ENCODE measurements at places on chromosomes 7 and 10.

DNA sequence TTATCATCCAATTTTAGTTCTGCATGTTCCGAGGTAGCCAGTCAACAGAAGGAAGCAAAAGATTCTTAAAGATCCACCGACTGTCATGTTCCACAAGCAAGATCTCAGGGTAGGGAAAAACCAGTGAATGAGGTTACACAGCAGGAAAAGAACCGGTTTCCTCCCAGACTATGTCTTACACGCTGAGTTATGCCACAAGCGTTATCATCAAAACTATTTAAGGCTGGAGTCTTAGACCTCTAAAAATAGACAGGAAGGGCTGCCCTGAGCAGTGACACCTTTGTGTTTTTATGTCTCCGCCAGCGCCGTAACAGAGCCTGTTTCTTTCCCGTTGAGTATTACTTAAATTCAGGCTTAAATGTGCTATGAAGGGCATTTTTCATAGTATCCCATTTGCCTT lies 48.3 kb downstream of the PROSER2 start:
- no peak for DNase-seq

DNA sequence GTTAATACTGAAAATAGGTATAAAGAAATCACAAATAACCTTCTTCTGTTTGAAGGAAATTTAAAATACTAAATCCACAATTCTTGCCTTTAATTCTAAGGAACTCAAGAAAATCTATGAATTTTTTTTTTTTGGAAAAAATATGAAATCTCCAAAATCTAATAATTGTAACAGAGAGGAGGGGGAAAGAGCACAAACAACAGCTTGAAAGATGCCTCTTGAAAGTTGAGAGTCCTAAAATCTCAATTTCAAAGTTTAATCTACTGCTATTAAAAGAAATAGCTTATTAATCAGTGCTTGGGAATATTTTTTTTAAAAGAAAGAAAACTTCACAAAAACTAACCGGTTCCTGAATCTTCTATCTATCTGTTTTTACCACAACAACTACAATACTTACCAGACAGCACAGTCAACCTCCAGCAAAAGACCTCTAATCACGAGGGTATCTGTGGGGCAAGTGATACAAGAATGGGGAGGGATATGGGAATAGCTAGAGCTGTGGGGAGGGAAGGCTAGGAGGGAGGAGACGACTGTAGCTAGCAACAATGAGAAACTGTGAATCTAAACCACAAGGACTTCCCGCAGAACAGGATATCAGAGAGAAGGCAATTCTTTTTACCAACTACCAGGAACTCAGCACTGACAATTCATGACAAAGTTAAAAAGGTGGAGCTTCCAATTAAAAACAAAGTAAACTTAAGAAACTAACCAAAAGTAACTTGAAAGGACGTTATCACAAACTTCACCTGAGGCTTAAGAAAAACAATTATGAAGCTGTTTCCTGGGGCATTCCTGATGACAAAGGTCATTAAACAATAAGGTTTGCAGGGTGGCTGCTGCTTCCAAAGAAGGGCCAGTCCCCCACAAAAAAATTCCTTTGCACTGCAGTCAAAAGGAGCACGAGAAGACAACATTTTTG lies at the start of gene USP54:
Gene USP54, minus strand, starts transcription at position 462 of the 919 bp plus-strand sequence. CDS start 15,684 bp downstream, outside the sequence.
- DNase-seq: no peak

DNA sequence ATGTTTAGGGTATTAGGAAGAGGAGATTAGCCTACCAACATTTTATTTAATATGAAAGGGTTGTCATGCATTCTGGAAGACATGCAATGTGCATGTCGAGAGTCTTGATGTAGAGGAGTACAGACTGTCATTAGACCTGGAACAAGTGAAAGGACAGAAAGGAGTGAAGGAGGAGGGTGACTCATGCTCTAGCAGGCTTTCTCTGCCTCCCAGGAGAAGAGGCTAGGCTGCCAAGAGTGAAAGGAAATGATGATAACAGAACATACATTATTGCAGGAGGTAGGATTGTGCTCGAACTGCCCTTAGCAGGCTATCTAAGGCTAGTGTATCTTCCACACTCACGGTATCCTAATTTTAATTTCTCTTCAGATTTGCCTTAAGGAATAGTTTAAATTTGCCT lies 228.8 kb downstream of the EXOC4 start:
- DNase-seq: no peak

DNA sequence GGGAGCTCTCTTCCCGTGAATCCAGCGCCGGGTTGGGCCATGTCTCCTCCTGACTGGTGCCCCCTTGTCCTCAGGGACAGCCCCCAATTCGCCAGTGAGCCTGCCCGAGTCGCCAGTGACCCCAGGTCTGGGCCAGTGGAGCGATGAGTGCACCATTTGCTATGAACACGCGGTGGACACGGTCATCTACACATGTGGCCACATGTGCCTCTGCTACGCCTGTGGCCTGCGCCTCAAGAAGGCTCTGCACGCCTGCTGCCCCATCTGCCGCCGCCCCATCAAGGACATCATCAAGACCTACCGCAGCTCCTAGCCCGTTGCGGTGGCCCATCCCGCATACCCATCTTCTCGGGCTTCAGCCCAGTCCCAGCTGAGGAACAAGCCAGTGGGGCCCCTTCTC lies 96.6 kb downstream of the NEURL1 start:
- no peak for DNase-seq

- no peak for DNase-seq
These were observed 208.8 kb downstream of the MLLT10 start for GRCh38 chr10:21742740-21743412.

- DNase-seq: no peak
These were observed 143.4 kb upstream of the PCGF5 start for GRCh38 chr10:91076991-91077548.

DNA sequence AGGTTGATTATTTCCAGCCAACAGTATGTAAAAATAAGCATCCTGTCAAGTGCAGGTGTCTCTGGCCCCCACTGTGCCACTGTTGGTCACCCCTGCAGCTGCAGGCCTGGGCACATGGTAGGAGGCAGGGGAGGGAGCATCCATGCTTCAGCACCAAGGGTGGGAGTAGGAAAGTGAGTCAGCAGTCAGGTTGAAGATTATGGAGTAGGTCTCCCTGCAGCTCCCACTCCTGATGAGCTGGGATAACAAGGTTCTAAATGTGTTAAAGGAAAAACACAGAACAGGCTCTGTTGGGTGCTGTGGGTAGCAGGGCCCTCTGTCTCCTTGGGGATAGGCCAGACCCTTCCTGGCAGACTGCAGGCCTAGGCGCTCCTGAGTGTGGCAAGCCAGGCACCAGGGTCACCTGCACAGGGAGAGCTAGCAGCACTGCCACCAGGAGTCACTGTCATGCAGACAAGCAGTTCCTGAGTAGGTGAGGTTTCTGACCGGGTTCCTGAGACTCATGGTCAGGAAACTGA lies 59.3 kb downstream of the NUDCD3 start:
- no peak for DNase-seq

DNA sequence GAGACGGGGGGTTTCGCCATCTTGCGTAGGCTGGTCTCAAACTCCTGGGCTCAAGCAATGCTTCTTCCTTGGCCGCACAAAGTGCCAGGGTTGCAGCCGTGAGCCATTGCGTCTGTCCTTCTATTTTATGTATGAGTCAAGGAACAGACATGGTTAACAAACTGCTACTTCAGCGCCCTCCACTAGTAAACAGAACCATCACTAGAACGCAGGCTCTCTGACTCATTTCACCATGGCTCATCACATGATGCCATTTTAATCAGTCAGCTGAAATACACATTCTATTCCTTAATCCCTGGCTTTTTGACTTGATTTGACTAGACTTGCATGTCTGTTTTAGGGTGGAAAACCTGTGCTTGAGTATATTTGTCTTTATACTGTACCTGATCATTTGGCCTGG lies 41.3 kb downstream of the CELF2 start:
- no peak for DNase-seq

GRCh38 chr10:32445036-32445435 lies 904 bp upstream of the CCDC7 start:
- no peak for DNase-seq

Data from stimulated activated CD8-positive, alpha-beta memory T cell treated with anti-CD3 and anti-CD28 coated beads, Interleukin-12 subunit alpha, Interleukin-12 subunit beta, amount 100 ng/mL, for 1 hour (primary cell).